ENCODE measurements at places on chromosomes 4 and X. TPM values are rescaled to one million over a fixed set of nuclear protein-coding genes. Genes with fewer than 3 reads are reported as not detected.
A peak's percentile ranks its signal among the peaks of the same experiment; 100 is the strongest.

The SLC9B1 gene
- polyA plus RNA-seq: not detected

GRCh38 chr4:152171556-152171955, 364.3 kb downstream of the FBXW7 start:
- DNase-seq: no peak
- no peaks in the 10 kb centered on the region for H3K4me1 ChIP-seq
- H3K36me3 ChIP-seq: no peaks in the 10 kb centered on the region
- no peak overlapping the region for H3K27ac ChIP-seq

DNA sequence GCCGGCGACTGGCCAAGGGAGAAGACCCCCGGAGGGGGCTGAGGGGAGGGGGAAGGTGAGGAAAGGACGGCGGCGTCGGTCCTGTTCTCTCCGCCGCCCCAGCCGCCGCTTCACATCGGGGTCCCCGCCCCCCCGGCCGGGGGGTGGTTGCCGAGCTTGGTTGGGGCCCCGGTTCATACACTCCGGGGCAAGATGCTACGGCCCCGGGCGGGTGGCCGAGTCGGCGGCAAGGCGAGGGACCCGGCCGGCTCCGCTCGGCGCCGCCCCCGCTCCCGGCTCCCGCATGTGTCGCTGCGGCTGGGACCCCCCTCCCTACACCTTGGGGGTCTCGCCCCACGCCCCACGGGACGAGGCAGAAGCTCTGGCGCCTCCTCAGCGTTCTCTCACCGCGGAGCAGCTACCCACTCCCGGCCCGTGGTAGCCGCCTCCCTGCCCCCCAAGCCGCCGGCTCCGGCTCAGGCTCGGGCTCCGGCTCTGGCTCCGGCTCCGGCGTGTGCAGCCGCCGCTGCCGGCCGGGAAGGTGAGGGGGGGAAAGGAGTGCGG, 461 bp downstream of the FBXW7 start:
- H3K4me1 ChIP-seq: peaks cover 3% of the 10 kb centered on the region
- no peaks in the 10 kb centered on the region for H3K27me3 ChIP-seq
- peak overlapping the region; percentile 61 for H3K27ac ChIP-seq
- peak overlapping the region; percentile 88 for H3K4me3 ChIP-seq

GRCh38 chr4:174418640-174419212, 103.6 kb downstream of the HPGD start:
- no peaks in the 10 kb centered on the region for H3K27me3 ChIP-seq
- no peaks in the 10 kb centered on the region for H3K36me3 ChIP-seq

- H3K27ac ChIP-seq: no peak overlapping the region
- no peak overlapping the region for H3K4me3 ChIP-seq
- peak; percentile 11 for DNase-seq
- H3K27me3 ChIP-seq: peaks cover 2% of the 10 kb centered on the region
- no peaks in the 10 kb centered on the region for H3K36me3 ChIP-seq
Measured at GRCh38 chr4:82519776-82520175, 42.0 kb downstream of the TMEM150C start.

- H3K27ac ChIP-seq: no peak overlapping the region
- H3K4me3 ChIP-seq: no peak overlapping the region
- H3K4me1 ChIP-seq: no peaks in the 10 kb centered on the region
- H3K36me3 ChIP-seq: no peaks in the 10 kb centered on the region
Measured at GRCh38 chr4:119130365-119131065, 5.1 kb upstream of the MYOZ2 start.

DNA sequence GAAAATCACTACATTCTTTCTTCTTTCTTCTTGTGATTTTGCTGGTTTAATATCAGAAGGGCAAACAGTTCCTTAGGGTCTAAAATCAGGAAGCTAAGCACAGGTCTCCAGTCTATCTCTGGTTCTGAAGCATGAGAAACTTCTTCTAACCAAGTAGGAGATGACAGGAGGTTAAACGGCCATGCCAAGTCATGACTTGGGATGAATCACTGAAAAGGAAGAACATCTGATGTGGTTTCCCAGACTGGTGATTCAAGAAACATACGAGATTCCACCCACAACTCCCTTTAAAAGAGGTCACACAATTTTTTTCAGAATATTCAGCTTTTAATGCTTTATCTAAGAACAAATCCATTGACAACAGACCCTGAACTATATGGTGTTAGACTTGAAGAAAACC, 684.0 kb upstream of the PRKX start:
- no peak overlapping the region for H3K27ac ChIP-seq
- no peaks in the 10 kb centered on the region for H3K27me3 ChIP-seq
- no peak for DNase-seq
- H3K4me1 ChIP-seq: no peaks in the 10 kb centered on the region
